ENCODE measurements at places on chromosomes 5 and 9.

DNA sequence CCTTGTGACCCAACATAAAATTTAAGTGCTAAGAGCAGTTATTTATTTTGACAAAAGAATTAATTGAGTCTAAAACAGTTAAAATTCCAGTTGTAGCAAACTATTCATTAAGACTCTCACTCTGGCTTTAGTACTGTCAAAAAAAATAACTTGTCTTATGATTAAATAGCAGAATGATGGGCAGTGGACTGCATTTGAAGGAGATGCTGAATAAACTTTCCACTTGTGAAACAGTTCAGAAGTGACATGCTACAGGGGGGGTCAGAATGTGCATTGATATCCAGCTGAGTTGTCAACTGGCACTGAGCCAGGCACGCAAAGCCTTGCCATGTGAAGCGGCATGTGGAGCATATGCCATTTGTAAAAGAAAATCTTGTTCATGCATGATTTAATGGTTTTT, 76.0 kb downstream of the FCHO2 start:
- no peak for DNase-seq

GRCh38 chr9:4059437-4059836, 240.4 kb downstream of the GLIS3 start:
- no peak for DNase-seq

DNA sequence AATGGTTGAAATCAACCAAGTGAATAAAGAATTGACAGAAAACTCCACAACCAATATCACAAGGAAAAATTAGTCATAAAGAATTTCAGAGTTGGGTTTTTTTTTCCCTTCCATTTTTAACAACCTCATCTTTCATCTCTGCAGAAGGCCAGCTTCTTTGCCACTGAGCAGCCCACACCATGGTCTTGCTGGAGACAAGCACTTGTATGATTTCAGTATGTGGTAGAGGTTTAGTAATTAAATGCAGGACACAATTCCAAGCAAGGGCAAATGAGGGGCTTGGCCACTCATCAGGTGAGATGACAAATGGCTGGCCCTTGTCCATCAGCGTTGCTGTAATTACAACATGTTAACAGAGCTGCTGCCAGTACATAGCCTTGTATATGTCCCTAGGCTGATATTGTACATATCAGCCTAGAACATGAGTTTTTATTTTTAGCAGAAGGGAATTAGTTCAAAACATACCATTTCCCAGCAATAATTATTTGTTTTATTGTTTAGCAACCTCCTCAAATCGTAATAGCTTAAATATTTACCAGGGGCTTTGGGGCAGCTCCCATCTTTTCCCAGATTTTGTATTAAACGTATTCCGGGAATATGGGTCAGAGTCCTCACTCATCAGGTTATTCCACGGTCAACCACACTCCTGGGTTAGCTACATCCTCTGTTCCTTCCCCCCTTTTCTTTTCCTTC, 5.0 kb upstream of the C9 start:
- no peak for DNase-seq

DNA sequence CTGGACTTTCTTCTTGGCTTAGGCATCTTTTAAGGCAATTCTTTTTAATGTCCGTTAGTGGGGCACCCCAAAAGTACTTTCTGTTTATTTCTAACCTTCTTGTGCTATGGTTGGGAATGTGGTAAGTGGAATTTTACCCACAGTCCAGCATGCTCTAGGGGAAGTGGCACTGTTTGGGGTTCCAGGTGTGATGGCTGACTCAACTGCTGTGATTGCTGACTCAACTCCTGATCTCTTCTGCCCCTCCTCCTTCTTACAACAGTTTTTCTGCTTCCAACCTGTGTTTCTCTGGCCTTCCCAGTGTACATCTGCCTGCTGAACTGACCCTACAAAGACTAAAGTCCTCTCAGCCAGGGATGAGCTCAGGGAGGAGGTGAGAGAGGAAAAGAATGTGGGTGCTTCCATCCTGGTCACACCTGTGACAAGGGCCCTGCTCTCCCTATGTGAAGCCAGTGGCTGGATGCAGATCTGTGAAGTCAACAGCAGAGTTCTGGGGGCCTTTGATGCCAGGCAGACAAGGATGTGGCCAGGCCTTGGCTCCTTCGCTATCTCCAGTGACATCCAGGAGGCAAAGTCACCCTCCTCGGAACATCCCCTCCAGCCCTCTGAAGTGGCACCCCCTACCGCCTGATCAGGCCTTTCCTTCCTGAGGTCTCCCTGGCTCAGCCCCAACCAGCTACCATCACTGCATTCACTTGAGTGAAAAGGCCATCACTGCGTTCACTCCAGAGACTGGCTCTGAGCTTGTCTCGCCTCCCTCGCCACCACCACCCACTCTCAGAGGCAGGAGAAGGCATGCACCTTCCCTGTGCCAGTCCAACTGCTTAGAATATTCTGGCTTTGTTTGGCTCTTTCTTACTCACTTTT, 72.2 kb downstream of the C5orf15 start:
- DNase-seq: no peak

GRCh38 chr9:33161589-33162132, 5.5 kb downstream of the B4GALT1 start:
- peak; percentile 65 for DNase-seq

- no peak for DNase-seq
Observed at GRCh38 chr9:101618698-101619097, 23.9 kb upstream of the PPP3R2 start.

DNA sequence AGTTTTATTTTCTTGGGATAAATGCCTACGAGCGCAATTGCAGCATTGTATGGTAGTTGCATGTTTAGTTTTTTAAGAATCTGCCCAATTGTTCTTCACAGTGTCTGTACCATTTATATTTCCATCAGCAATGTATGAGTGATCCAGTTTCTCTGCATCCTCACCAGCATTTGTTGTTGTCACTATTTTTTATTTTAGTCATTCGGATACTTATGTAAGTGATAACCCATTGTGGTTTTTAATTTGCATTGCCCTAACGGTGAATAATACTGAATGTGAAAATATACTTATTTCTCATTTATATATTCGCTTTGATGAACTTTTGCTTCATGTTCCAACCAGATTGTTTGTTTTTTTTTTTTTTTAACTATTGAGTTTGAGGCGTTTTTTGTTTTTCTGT, 33.7 kb upstream of the PWWP2A start:
- DNase-seq: no peak

DNA sequence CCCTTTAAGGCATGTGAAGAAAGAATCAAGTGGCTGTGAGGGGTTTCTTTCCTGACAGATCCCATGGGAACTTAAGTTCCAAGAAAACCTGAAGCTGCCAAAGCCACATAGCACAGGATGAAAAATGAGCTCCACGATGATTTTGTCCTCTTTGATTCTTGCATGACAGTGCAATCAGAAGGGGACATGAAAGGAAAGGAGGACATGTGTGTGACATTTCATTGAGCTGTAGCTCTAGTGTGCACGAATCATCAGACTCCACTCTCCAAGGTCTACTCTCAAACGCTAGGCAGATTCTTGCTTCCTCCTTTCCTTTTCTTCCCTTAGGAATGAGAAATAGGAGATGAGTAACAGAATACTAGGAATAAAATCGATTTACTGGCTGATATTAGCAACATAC, 142.0 kb downstream of the ZNF608 start:
- DNase-seq: no peak

DNA sequence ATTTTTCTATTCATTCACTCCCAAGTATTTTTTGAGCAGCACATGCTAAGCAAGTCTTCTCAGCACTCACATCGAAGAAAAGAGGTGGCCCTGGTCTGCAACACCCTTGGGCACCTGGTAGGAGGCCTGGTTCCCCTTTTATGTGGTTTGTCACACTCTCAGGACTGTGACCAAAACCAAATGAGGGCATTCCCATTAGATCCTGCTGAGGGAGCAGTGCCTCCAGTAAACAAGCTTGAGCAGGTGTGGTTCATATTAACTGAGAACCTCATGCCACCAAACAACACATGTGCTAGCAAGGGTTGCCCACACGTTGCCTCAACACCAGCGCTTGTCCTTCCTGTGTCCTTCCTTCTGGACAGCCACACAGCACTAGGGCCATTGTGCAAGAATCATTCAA, 26.9 kb upstream of the SYK start:
- no peak for DNase-seq

- no peak for DNase-seq
Observed at GRCh38 chr5:156388233-156388632, 61.3 kb downstream of the SGCD start.

DNA sequence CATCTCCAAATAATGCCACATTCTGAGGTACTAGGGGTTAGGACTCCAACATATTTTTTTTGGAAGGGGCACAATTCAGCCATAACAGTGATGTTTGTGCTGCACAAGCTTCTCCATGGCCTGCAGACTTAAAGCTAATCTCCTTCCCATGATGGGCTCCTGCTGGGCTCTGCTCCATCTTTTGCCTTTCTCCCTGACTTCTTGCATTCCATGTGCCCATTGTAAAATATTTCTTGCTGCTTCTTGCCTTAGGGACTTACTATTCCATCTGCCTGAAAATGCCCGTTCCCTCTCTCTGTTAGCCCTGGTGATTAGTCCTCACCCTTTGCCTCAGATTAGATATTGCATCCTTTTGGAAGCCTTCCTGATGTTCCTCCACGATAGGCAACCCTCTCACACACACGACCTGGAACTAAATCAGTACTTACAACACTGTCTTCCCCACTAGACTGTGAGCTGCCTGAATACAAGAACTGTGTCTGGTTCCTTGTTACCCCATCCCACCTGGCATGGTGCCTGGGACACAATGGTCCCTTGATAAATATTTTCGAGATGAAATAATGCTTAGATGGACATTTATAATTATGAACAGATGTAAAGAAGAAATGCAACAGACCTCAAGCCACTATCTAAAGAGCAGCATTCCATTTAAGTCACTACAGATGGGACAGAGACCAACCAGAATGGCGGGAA, 33.5 kb downstream of the OR1J1 start:
- DNase-seq: no peak

DNA sequence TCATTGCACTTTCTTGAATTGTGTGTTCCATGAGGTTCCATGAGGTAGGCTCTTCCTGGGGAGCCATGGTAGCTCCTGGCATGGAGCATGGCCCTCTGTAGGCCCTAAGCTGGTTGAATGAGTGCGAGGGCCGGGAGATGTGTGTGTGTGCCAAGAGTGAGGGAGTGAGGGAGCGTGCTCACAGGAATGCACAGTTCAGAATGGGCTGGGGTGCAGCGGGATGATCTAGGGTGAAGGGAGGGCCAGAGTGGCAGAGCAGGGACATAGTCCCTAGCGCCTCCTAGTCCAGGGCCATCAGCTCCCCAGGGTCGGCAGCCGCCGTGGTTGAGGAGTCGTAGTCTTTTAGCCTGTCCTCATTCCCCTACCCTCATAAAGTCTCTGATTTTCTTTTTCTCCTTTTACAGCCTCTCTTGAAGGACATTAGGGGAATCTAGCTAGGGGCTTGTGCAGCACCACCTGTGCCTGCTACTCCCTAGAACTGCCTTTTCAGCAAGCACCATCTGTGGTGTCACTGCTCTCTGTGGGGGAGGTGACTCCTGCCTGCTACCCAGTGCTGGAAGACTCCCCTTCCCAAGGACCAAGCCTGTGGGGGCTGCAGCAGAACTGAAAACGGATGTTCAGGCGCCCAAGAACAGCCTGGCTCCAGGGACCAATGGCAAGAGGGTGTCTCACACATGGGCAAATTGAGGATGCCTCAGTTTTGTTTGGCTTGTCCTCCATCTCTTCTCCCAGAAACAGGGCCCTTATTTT, 65.3 kb upstream of the PPARGC1B start:
- no peak for DNase-seq

GRCh38 chr5:154811653-154812465, 38.5 kb downstream of the FAXDC2 start:
- peak; percentile 53 for DNase-seq

DNA sequence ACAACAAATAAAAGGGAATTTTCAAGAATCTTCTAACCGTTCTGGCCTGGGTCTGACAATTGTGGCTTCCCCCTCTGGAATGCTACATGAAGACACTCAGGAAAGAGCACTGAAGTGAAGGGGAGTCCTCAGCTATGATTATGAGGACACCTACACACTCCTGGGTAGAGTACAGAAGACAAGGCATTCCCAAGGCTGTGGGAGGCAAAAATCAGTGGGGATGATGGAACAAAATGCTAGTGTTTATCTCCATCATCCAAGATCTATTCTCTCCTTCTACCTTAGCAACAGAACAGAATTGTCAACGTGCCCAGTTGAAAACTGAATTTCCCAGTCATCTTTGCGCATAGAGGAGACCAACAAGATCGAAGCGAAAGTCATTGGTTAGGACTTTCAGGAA, 130.1 kb upstream of the LARP1 start:
- DNase-seq: no peak
